HEK293T (cell line): ENCODE measurements at places on chromosomes 4 and X.

DNA sequence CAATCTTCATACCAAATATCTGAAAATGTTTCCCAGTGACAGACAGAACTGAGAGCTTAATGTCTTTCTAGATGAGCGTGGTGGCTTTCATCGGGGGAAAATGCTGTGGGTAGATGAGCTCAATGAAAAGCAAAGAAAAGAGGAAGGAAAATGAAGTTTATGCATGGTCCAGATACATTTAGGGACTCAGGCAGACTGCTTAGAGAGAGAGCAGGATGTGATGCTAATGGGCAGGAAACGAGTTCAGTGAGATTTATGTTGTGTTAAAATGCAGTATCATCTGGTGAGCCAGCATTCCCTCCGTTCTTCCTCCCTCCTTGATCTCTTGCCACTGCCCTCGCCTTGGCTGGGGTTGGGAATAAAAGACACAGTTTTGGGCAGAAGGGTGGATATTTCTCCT lies 229.2 kb downstream of the GBA3 start:
- DNase-seq: no peak

GRCh38 chr4:148077581-148077980 lies 345.7 kb downstream of the ARHGAP10 start:
- no peak for DNase-seq

- no peak for DNase-seq
Observed at GRCh38 chrX:154074199-154074598, 23.3 kb downstream of the MECP2 start.

DNA sequence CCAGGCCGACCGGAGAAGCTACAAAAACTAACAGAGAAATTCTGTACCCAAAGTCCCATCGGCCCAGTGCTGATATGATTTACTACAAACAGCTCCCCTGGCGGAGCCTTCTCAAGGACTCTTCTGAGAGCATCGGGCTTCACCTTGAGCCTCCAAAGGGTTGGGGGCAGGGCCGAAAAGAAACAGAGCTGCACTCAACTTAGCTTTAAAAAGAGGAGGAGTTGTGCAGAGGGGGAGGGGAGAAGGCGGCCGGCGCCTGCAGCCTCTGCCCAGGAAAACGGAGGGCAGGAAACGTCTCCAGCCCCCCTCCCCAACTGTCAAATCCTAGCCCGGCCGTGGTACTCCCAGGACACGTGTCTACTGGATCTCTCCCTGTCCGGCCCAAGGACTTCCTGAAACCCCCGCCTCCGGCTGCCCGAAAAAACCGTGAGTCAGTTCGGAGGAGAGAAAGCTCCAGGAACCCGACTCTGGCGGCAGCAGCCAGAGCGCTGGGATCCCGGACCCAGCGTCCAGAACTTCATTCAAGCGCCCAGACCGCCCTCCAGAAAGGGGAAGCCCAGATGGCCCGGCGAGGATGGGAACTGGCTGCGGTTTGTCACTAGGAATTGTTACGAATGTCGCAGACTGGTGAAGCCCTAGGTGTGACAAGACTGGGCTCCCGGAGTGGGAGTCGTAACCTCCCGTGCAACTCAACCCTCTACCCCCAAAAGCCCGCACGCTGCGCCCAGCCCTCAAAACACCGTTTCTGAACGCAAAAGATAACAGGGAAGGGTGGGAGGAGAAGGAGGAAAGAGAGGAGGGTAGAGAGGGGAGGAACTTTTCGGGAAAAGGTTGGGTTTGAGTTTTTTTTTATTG lies 973 bp downstream of the ADAMTS3 start:
- DNase-seq: peak; percentile 70

DNA sequence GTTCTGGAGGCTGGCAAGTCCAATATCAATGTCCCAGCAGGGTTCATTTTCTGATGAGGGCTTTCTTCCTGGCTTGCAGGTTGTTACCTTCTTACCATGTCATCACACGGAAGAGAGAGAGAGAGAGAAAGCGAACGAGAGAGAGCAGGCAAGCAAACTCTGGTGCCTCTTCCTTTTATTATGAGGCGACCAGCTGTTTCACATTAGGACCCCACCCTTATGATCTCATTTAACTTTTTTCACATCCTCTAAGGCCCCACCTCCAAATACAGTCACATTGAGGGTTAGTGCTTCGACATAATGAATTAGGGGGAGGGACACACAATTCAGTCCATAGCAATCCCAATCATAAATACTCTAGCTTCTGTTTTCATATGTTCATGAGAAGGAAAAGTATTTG lies 10.6 kb upstream of the GPR174 start:
- no peak for DNase-seq

DNA sequence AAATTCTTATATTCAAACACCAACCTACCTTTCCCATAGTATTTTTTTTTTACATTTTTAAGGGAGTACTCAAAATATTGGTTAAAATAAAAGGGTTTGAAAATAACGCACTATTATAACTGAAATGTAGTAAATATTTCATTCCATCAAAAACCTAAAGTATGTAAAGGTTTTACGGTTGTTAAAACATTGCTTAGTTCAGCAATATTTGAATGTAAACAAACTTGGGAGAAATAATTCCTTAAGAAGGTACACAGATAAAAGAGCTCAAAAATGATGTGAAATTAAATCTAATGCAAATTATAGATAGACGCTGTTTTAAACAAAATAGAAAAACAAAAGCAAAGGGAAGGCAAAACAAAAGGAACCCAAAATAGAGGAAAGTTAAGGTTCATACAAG lies 1476.9 kb downstream of the PCDH18 start:
- DNase-seq: no peak

- no peak for DNase-seq
Observed at GRCh38 chrX:47573341-47574075, 8.7 kb upstream of the TIMP1 start.

GRCh38 chrX:133048751-133049150 lies 48.2 kb downstream of the USP26 start:
- DNase-seq: no peak

DNA sequence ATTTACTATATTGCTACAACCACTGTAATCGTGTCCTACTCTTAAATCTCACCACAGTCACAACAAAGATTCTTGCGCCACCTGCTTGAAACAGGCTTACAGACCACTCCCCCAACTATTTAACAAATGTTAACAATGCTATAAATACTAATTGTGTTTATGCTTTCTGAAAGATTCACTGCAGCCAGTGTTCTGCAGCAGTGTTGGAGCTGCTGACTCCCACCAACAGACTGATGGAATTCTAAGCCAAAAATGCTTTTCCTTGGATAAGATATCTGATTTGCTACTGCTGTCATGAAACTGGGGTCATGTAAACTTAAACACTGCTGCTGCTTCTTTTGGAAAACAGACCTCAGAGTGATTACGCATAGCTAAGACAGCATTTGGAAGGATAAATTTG lies 244.2 kb upstream of the MAB21L2 start:
- DNase-seq: no peak

DNA sequence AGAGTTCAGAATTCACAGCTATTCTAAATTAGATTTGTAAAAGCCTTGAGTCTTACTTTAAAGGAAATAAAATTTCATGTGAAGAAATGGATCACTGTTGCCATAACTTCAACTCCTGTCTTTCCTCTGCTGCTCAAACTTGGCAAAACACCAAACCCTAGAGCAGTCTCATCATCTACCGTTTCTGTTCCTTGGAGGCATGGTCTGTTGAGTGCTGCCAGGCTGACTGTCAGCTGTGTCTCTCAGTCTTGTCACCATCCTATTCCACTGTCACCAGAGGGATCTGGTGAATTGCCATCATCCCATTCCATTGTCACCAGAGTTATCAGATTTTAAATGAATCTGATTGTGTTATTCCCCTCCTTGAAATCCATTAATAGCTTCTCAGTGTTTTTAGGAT lies 55.6 kb downstream of the STIM2 start:
- DNase-seq: no peak

DNA sequence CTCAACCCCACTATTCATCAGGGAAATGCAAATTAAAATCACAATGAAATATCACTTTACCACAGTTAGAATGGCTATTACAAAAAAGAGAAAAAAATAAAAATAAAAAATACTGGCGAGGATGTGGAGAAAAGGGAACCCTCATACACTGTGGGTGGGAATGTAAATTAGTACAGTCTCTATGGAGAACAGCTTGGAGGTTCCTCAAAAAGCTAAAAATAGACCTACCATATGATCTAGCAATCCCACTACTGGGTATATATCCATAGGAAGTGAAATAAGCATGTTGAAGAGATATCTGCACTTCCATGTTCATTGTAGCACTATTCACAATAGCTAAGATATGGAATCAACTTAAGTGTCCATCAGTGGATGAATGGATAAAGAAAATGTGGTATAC lies 50.5 kb upstream of the PAGE1 start:
- DNase-seq: no peak

GRCh38 chrX:44570522-44570921 lies 27.9 kb upstream of the FUNDC1 start:
- DNase-seq: no peak

DNA sequence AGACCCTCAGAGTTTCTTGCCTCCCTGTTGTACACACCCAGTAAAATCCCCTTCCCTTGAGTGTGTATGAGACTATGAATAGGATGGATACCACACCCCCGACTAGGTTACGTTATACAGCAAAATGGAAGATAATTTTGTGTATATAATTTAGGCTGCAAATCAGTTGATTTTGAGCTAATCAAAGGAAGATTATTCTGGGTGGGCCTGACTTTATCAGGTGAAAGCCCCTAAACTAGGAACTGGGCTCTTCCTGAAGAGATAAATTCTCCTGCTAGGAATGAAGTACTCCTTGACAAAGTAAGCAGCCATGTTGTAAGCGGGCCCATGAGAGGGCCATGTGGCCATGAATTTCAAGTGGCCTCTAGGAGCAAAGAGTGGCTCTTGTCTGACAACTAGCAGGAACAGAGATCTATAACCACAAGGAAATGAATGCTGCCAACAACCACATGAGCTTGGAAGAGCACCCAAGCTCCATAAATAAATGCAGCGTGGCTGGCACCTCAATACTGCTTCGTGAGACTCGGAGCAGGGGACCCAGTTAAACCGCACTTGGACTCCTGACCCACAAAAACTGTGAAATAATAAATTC lies 646.4 kb downstream of the IL1RAPL1 start:
- DNase-seq: no peak

- peak; percentile 55 for DNase-seq
Observed at GRCh38 chrX:71098302-71098701, 2.7 kb downstream of the FOXO4 start.

DNA sequence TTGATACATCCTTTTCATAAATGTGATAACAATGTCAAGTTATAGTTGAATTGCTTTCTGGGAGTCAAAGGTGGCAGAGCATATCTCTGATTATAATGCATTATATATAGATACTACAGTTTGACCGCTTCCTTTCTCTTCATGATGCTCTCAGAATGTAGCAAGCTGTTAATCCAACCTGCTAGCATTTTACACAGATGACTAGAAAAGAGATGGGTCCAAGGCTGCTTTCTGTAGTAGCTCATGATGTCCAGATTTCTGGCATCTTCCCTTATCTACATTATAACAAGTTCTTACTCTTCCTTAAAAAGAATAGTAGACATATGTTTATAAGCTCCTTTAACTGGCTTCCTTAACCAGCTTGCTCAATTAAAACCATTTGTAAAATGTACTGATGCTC lies 192.0 kb downstream of the NWD2 start:
- no peak for DNase-seq

- peak; percentile 46 for DNase-seq
Observed at GRCh38 chr4:81214881-81215868, at the start of gene PRKG2. Gene PRKG2, minus strand, starts transcription at chr4:81215222. Its CDS starts 10,175 bp downstream, at chr4:81205047.

DNA sequence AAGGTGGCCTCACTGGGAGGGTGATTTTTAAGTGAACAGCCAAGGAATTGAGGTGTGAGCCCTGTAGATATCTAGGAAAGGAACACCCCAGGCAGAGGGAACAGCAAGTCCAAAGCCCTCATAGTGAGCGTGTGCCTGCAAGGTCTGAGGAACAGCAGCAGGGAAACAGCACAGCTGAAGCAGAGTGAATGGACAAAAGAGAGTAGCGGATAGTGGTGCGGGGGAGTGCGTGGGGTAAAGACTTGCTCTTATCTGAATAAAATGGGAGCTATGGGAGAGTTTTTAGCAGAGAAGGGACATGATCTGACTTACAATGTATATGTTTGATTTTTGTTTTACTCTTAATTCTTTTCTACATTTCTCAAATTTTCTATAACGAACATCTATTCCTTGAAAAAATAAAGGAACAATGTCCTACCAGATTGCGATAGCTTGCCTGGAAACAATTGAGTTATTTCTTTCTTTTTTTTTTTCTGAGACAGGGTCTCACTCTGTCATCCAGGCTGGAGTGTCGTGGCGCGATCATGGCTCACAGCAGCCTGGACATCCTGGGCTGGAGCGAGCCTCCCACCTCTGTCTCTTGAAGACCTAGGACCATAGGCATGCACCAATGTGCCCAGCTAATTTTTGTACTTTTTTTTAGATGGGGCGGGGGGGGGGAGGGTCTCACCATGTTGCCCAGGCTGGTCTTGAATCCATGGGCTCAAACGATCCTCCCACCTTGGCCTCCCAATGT lies 19.5 kb upstream of the HADH start:
- DNase-seq: no peak

- DNase-seq: no peak
Observed at GRCh38 chr4:106063009-106063408, 167.7 kb downstream of the NPNT start.

DNA sequence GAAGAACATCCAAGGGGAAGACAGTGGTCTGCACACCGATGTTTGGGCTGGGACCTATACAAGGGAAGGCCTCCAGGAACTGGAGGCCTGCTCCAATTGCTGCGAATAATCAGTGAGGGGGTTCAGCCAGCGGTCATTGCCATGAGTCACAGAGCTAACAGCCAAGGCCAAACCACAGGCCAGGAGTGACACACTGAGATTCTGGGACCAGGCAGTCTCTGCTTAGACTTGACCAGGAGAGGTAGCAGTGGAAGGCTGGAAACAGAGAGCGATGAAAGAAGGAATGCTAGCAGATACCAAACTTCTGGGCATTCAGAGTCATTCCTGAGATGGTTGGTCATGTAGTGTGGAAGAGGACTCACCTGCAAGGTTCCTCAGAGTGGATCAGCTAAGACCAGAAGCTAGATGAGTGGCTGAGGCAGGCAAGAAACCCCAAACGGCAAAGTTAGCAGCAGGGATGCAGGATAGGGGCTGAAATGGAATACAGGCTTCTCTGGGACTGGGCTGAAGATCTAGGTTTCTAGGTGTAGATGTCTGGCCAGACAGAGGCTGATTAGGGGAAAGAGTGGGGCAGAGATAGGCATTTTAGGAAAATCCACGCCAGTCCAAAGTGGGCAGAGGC lies 54.7 kb downstream of the CNGA2 start:
- DNase-seq: no peak

- peak; percentile 13 for DNase-seq
Observed at GRCh38 chr4:71713611-71714203, 70.2 kb downstream of the GC start.

GRCh38 chr4:102759831-102760644 lies 730 bp downstream of the MANBA start:
- DNase-seq: peak; percentile 27

GRCh38 chr4:89382439-89382838 lies 74.8 kb upstream of the GPRIN3 start:
- DNase-seq: no peak

DNA sequence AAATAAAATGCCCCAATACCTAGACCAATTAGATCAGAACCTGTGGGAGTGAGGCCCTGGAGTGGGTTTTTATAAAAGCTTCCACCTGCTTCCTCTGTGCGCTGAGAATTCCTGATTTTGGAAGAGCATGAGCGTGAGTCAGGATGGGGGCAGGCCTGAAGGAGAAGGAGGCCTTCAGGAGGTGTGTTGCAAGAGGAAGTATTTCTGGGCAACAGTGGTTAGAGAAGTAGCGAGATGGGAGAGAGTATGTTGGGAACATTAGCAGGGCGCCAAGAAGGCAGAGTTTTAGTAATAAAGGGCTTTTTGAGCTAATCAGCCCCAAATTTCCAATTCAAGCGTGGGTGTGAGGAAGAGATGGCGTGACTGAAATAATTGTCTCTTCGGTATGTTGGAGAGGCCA lies 349.8 kb downstream of the UNC5C start:
- no peak for DNase-seq
